NCI-H1048 (cell line): ENCODE measurements at places on chromosomes 6 and 20.

DNA sequence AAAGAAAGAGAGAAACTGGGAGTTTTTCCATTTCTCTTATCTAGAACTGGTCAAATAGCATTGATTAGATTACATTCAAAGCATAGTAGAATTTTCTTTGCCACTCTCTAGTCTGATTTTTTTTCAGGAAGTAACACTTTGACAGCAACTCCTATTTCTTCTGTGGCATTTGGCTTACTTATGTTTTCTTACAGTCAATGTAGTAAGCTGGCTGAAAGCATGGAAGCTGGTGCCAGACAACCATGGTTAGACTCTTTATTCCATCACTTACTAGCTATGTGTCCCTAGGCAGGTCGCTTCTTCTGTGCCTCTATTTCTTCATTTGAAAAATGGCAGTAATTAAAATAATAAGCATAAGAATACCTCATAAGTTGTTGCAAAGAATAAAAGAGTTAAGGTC lies 54.2 kb upstream of the OPRM1 start:
- DNase-seq, result no peak

DNA sequence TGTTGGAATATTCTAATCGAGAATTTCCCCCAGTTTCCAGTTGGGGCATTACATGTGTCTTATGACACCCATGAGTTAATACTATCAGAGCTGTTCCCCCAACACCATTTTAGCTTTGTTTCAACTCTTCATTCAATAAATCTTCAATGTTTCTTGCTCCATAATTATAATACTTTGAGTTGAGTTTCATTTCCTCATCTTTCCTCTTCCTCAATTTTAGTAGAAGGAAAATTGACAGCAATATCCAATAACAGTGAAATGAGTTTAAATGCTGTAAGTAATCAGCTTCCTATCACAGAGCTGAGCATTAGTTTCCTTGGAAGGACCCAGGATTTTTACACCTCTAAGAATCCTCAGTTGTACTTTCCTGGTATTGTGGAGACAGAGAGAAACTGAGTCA lies 1.0 kb upstream of the STMND1 start:
- no peak for DNase-seq

DNA sequence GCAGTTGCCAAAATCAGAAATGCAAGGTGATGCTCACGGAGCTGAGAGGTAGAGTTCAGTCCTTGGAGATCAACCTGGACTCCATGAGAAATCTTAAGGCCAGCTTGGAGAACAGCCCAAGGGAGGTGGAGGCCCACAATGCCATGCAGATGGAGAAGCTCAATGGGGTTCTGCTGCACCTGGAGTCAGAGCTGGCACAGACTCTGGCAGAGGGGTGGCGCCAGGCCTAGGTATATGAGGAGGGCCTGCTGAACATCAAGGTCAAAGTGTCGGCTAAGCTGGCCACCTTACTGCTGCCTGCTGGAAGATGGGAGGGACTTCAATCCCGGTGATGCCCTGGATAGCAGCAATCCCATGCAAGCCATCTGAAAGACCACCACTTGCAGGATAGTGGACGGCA lies 23.9 kb upstream of the FUT9 start:
- no peak for DNase-seq

- no peak for DNase-seq
Measured at GRCh38 chr6:131281471-131282270, 146.4 kb downstream of the AKAP7 start.

DNA sequence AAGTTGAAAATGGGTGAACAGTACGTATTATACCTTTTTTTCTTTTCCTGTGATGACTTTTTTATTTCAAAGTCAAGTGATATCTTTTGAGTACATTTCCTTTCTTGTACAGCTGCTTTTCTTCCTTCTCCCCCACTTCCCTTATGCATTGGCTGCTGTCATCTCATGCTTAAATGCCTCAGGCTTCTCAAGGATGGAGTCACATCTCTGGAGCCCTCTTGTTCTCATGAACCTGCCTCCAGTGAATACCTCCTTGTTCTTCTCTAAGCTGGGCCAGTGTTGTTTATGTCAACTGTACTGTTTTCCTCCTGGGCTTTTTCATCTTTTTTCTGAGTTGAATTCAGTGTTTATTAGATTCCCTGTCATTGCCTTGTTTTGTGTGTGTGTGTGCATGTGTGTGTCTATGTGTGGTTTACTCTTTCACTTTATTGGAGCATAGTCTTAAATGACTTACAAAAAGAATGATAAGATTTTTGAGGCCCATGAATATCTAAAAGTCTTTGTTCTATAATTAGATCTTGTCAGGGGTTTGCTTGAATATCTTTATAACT lies 23.6 kb downstream of the STXBP5 start:
- DNase-seq, result no peak
